ENCODE measurements at places on chromosomes 4 and X.
A peak's percentile ranks its signal among the peaks of the same experiment; 100 is the strongest.

DNA sequence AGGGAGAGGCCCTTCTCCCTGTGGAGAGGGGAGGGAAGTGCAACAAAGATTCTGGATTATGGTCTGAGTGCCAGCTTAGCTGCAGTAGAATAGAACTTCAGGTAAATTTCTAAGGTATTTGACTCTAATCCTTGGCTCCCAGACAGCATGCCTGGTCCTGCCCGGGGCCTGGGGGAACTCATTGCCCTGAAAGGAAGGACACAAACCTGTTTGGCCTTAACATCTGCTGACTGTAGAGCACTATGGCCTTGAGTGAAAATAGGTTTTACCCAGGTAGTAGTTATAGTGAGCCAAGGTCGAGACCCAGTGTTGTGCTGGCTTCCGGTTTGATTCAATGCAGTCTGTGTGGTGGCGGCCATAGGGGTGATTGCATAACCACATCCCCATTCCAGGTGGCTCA, 64.4 kb downstream of the RPS6KA6 start:
- DNase-seq, result no peak

DNA sequence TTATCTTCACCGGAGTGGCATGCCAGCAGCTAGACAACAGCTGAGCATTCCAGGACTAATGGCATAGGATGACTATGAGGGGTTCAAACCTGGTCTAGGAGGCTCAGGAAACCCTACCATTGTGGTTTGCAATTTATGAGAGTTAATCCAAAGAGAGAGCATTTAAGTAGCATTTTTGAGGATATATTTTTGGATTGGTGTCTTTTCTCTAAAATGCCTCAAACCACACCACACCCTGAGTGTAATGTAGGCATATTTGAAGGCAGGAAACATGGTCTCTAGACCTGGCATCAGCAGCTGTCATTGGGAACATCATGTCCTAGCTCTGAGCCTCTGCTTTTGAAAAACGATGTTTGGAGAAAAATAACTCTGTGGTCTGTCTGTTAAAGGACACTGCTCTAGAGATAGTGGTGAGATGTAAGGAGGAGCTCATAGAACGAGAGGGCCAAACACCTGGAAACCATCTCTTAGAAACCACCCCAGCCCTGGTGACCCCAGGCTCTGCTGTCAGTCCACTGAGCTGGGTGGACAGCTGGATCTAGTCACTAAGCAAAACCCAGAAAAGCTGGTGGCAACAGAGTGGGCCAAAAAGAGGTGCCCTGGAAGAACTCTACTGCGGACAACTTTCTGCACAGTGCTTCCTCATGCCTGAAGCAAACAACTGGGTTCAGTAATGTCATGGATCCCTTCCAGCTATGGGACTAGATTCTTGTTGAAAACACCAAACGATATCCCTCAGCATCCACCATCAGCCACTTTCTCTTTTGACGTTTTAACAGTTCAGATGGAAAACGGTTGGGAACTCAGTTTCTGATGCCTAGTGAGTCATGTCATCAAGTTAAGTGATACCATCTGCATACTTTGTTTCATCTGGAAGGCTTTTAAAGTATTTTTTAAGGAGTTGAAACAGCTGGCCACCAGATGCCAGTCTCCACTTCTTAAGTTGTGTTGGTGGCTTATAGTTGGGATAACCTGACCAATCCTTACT, 100.2 kb upstream of the C1QTNF7 start:
- DNase-seq, result no peak

GRCh38 chr4:99090481-99091215, 2.1 kb upstream of the ADH5 start:
- DNase-seq, result no peak

GRCh38 chrX:121641560-121641959, 594.1 kb downstream of the GLUD2 start:
- no peak for DNase-seq

- DNase-seq, result no peak
Observed at GRCh38 chrX:123475068-123475724, 257.7 kb downstream of the THOC2 start.

GRCh38 chrX:17876135-17876534, 15.0 kb upstream of the RAI2 start:
- DNase-seq, result no peak

DNA sequence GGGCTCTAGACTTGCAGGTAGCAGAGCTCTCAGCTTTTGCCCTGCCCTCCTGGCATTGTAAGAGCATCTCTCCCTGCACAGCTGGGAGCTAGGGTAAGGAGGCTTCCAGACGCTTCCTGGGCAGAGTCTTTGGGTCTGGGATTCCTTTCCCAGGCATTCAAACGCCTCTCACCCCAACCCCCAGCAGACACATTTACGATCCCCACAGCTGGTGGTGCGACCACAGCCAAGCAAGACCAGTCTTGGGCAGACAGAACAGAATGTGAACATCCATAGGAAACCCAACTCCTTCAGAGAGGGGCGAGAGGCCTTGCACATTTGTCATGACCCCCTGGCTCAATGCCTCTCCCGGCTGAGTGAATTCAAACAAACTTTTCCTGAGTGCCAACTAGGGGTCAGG, 38.1 kb upstream of the CD99L2 start:
- DNase-seq, result no peak

- DNase-seq, result no peak
Observed at GRCh38 chr4:174708381-174708780, 120.7 kb downstream of the GLRA3 start.

DNA sequence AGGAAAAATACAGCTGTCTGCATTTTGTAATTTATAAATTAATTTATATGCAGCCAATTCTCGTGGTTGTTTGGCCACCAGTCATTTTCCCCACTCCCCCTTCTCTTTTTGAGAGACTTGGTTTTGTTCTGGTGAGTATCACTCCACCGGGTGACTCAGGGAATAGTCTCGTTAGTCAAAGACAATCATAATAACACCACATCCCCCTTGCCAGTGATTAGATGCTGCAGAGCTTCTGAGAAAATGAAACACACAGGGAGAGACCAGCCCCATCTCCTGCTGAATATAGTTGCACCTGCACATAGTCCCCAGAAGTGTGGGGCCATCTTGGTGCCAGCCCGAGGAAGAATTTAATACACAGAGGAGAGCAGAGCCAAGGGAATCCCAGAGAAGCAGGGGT, 8.0 kb upstream of the FNIP2 start:
- DNase-seq, result peak; percentile 7

DNA sequence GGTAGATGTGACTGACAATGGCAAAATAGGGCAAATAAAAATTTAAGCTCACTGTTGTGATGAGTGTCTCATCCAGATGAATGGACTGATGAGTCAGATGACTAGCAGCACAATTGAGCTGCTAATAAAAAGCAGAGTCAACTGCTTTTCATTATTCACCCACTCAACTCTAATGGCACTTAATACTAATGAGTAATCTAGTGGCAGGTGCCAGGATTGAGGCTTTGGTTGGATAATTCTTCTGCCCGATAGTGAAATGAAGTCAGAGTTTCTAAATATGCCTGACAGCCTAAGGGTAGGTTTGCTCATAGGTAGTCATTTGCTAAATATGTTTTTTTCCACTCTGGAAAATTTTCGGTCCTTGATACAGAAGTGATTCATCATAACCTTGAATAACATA, 10.4 kb downstream of the OGT start:
- DNase-seq, result no peak

DNA sequence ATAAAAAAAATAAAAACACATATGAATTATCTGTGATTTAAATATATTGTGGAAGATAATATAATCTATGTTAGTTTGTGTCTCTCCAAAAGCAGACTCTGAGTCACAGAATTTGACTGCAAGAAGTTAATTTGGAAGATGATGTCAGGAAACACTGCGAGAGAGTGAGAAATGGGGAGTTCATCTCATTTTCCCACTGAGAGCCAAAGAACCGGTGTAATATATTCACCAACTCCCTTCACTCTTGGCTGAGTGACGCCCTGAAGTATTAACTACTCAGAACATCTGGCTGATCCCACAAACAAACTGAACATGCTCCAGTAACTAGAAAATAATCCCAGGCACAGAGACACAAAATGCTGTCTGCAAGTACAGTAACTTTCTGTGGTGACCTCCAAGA, 345.8 kb upstream of the SPANXN1 start:
- no peak for DNase-seq

DNA sequence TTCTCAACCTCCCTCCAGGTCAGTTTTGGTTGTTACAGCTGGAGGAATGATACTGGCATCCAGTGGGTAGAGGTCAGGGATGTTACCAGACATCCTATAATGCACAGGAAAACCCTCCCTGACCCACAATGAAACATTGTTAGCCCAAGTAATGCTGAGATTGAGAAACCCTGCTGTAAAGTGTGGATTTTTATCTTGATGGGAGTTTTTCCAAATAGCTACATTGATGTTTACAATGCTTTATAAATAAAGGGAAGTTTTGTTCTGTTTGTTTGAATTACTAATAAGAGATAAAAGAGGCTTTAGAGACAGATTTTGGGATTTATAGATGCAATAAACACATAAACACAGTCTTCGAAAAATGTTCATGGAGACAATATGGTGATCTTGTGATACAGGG, 194.0 kb upstream of the NUDT6 start:
- DNase-seq, result no peak

GRCh38 chr4:174277433-174277832, 6.0 kb downstream of the FBXO8 start:
- DNase-seq, result no peak

DNA sequence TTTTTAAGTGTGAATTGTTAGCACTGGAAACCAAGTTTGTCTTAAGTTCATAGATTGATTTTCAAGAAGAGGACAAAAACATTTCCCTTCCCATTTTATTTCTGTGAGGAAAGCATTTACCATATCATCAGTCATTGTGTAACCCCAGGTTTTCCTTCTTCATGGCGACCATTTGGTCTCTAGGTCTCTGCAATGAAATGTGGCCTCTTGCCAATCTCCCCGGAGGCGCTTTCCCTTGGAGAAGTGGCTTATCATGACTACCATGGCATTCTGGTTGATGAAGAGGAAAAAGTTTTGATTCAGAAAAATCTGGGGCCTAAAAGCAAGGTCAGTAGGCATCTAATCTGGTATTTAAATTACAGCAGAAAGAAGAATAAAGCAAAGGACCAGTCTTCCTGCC, 54.4 kb downstream of the ADD1 start:
- DNase-seq, result no peak

DNA sequence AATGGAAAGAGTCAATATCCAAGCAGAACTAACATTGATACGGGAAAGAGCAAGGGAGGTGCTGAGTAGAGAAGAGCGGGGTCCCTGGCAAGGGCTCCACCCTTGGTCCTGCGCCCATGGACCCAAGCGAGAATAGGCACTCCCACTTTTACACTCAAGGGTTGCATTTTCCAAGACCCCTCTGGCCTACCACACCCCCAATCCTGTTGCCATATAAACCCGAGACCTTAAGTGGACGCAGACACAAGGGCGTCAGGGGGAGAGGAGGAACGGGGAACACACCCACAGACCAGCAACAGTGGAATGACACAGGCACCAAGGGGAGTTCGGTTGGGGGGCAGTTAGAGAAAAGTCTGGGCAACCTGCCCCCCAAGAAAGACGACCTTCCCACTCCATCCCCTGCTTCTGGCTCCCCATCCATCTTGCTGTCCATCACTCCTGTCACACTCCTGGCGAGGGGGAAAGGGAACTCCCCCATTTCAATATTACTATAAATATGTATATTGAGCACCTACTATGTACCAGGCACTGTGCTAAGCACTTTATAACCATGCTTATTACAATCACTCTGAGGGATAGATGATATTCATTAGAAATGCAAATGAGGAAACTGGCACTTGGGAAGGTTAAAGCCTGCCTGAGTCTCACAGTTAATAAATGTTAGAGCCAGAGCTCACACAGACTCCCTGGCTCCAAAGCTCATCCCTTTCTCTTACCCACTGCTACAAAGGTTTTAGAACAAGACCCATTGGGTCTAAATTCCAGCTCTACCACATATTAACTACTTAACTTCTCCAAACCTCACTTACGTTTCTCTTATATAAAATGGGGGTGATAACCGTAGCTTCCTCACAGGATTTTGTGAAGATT, 51.7 kb downstream of the SCD5 start:
- no peak for DNase-seq

DNA sequence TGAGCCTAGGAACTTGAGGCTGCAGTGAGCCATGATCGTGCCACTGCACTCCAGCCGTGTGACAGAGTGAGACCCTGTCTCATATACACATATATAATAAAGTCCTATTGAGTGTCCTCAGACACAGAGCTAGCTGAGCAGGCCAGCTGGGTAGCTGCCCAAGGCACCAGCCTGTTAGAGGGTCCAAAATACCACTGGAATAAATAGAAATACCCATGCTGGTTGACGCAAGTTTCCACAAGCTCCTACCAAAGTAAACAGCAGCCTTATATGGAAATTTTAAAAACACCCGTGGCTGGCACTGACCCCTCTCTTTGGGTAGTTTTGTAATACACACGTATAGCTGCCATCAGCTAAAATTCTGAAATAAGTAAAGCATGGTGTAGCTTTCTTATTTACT, 348.6 kb downstream of the BCOR start:
- no peak for DNase-seq

- DNase-seq, result no peak
Observed at GRCh38 chr4:167779280-167779679, 313.1 kb upstream of the ANXA10 start.

- DNase-seq, result no peak
Observed at GRCh38 chr4:45944000-45944399, 179.9 kb downstream of the GABRG1 start.

GRCh38 chr4:36236159-36236558, 8.2 kb downstream of the ARAP2 start:
- no peak for DNase-seq

- no peak for DNase-seq
Observed at GRCh38 chr4:156971165-156971675, 379 bp downstream of the PDGFC start.

DNA sequence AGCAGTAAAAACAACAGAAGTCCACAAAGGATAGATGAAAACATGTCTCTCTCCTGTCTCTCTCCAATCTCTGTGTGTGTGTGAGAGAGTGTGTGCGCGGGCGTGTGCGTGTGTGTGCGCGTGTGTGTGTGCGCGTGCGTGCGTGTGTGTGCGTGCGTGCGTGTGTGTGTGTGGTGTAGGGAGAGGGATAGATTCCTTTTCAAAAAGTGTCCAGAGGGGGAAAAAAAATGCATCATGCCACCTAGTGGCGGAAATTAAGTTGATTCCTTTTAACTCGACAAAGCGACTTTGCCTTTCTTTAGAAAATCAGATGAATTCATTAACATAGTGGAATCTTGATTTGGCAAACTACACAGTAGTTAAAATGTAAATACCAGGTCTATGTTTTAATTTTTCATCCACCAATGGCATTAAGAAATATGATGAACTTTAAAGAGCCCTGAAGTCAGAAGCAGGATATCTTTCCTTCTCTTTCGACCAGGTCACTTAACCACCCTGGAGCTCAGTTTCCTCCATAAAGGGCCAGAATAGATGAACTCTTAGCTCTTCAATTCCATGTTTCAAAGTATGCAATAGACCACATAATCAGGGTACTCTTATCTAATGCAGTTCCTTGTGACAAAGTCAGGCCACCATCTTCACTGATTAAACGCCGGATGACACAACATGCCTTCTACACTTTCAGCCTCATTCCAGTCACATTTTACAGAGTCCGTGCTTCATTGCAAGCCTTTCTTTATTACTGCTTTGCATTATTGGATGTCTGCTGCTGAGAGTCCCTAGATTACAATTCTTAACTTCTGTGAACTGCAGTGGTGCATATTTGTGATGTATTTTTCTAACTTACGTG, 162.8 kb downstream of the FBXO8 start:
- DNase-seq, result peak; percentile 37
